ENCODE measurements at places on chromosomes 1 and 21.

GRCh38 chr1:32919811-32920733 lies 18.9 kb upstream of the TMEM54 start:
- H3K27me3 ChIP-seq, result peaks cover 6% of the 10 kb centered on the region
- H3K4me1 ChIP-seq, result peaks cover 31% of the 10 kb centered on the region
- H3K36me3 ChIP-seq, result no peaks in the 10 kb centered on the region
- DNase-seq, result no peak
- no peak overlapping the region for H3K27ac ChIP-seq

GRCh38 chr1:208899438-208899837 lies 655.3 kb upstream of the PLXNA2 start:
- no peaks in the 10 kb centered on the region for H3K27me3 ChIP-seq
- peaks cover 5% of the 10 kb centered on the region for H3K36me3 ChIP-seq
- DNase-seq, result no peak
- H3K27ac ChIP-seq, result no peak overlapping the region
- no peak overlapping the region for H3K4me3 ChIP-seq

DNA sequence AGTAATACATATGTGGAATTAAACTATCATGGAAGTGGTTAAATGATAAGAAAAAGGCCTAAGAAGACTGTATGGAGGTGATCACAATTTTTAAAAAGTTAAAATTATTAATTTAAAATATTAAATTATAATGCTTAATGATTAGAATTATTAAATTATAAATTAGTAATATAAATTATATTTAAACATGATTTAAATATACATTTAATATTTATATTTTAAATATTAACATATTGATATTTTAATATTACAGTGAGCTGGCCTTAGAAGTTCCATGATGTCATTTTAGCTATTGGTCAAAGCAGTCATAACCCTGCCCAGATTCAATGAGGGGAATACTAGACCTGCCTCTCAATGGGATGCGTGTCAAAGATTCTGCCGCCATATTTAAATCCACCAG lies 281.2 kb downstream of the PRDM2 start:
- H3K4me3 ChIP-seq, result no peak overlapping the region
- no peak for DNase-seq
- no peaks in the 10 kb centered on the region for H3K27me3 ChIP-seq
- H3K4me1 ChIP-seq, result no peaks in the 10 kb centered on the region
- no peak overlapping the region for H3K27ac ChIP-seq

GRCh38 chr1:107695341-107695740 lies 269.6 kb downstream of the VAV3 start:
- no peaks in the 10 kb centered on the region for H3K27me3 ChIP-seq
- no peak for DNase-seq
- no peaks in the 10 kb centered on the region for H3K4me1 ChIP-seq

DNA sequence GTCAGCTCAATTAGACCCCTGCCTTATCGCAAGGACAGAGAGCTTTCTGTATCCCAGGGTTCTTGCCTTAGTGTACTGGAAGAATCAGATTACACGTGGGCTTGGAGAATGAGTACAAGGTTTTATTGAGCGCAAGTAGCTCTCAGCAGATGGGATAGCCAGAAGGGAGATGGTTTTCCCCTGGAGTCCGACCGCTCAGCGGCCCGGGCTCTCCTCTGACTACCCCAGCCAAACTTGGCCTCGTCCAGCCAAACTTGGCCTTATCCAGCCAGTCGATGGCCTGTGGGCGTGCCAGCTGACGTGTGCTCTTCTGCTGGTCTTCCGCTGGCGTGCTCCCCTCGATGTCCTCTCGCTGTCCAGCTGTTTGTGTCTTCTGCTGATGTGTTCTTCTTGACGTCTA lies 136.9 kb downstream of the SYT14 start:
- no peaks in the 10 kb centered on the region for H3K27me3 ChIP-seq
- DNase-seq, result no peak
- no peak overlapping the region for H3K27ac ChIP-seq
- no peak overlapping the region for H3K4me3 ChIP-seq
- peaks cover 5% of the 10 kb centered on the region for H3K36me3 ChIP-seq
- H3K4me1 ChIP-seq, result peaks cover 16% of the 10 kb centered on the region

DNA sequence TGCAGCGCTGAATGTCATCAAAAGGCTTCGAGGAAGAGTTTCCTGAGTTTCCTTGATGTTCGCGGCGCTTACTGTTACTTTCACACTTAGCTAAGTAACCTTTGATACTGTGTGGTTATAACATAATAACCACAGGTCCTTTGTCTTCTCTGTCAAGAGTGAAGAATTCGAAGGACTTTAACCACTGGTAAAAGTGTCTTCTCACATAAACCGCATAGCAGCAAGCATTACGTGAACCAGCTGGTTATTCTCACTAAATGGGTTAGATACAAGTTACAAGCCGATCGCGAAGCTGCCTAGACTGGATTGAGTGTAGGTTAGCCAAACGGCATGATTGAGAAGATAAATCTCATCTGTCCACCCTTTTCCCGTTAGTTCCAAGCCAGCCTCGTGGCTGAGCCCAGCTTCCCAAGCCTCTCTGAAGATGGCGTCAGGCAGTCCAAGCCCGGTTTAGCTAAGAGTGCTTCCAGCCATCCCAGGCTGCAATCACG lies 18.3 kb upstream of the IFNGR2 start:
- peaks cover 37% of the 10 kb centered on the region for H3K4me1 ChIP-seq
- no peak overlapping the region for H3K4me3 ChIP-seq
- H3K27ac ChIP-seq, result no peak overlapping the region
- no peaks in the 10 kb centered on the region for H3K27me3 ChIP-seq
- H3K36me3 ChIP-seq, result no peaks in the 10 kb centered on the region
- DNase-seq, result no peak

DNA sequence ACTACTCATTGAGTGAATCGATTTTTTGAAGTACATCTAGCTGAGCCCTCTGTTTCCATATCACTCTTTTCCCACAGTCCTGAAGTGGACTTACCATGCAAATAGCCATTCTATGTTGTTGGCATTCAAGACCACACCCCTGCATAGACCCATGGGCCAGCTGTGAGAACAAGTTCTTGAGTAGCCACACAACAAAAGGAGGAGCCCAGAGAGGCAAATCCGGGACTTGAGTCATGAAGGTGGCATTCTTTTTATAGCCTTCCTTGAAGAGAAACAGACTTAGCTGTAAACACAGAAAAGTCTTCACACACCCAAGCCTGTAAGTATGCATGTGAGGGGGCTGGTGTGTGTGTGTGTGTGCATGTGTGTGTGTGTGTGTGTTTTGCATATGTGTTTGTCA lies 13.8 kb upstream of the SPRR5 start:
- no peaks in the 10 kb centered on the region for H3K27me3 ChIP-seq
- H3K36me3 ChIP-seq, result no peaks in the 10 kb centered on the region

All from HFFc6 (cell line).